ENCODE measurements at places on chromosomes 4 and X.

DNA sequence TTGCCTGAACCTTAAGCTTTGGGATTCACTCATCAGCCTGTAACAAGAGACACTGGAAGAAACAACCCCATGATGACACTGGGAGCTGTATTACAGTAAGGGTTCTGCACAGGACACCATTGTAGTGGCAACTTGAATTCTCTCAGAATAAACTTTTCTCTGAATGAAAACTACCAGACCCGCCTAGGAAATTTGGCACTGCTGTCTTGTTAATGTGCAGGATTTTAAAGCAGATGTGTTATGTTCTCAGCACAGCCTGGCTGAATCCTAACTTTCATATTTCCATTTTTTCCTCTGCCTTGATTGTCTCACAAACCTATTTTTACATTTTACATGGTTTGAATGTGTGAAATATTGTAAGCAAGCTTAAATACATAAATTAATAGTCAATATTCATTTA, 253.6 kb downstream of the UNC5C start:
- no peak for DNase-seq

DNA sequence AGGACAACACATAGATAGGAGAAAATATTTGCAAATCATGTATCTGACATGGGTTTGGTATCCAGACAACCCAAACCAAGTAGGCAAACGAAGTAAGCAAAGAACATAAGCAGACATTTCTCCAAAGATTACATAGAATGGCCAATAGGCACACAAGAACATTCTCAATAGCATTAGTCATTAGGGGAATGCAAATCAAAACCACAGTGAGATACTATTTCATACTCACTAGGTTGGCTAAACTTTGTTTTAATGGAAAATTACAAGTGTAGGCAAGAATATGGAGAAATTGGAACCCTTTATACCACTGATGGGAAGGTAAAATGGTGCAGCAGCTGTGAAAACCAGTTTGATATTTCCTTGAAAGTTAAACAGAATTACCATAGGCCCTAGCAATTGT, 74.7 kb downstream of the CHRNA9 start:
- no peak for DNase-seq

- DNase-seq: no peak
These were observed 69.3 kb upstream of the HMX1 start for GRCh38 chr4:8940792-8941491.

- DNase-seq: no peak
These were observed 128.5 kb downstream of the PRSS12 start for GRCh38 chr4:118224243-118224829.

- DNase-seq: no peak
These were observed 230.8 kb downstream of the TMEM47 start for GRCh38 chrX:34426334-34426733.

GRCh38 chrX:101605146-101605545, 12.7 kb downstream of the ARMCX6 start:
- no peak for DNase-seq

- no peak for DNase-seq
These were observed 258.1 kb upstream of the AGTR2 start for GRCh38 chrX:115912372-115912897.

DNA sequence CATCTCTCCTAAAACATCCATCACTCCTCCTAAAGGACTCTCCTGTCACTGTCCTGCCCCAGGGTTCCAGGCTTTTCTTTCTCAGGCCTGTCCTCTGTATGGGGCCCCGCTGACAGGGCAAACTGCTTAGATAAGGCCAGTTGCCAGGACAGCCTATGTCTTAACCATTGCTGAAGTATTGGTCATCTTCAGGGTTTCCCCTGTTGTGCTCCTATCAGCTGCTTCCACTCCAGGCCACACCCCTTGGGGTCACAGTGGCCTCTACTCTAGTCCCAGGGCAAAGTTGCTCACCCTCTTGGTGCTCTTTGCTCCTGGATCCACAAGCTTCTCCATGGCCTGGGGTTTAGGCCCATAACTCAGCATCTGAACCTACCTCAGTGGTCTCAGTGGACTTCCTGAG, 138.0 kb upstream of the PJA1 start:
- DNase-seq: no peak
